Muscle of arm (tissue), 14 donors: ENCODE measurements at places on chromosomes 2 and 18. TPM values are rescaled to one million over a fixed set of nuclear protein-coding genes. Genes with fewer than 3 reads are reported as not detected.

DNA sequence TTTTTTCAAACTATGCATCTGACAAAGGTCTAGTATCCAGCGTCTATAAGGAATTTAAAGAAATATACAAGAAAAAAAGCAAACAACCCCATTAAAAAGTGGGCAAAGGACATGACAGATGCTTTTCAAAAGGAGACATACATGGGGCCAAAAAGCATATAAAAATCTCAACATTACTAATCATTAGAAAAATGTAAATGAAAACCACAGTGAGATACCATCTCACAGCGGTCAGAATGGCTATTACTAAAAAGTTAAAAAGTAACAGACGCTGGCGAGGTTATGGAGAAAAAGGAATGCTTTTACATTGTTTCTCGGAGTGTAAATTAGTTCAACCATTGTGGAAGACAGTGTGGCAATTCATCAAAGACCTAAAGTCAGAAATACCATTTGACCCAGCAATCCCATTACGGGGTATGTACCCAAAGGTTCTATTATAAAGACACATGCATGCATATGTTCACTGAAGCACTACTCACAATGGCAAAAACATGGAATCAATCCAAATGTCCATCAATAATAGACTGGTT, 643.1 kb upstream of the LRRTM1 start:
- DNase-seq: no peak

- no peak for DNase-seq
These were observed 2.7 kb upstream of the HSBP1L1 start for GRCh38 chr18:79961527-79962291.

Gene DLGAP1
- 2.5 TPM for polyA plus RNA-seq

Gene GCKR
- 0.08 TPM for polyA plus RNA-seq

- peak; percentile 95 for DNase-seq
These were observed at the start of gene USP14 for GRCh38 chr18:158128-159036. USP14 (plus strand) TSS chr18:158557; CDS start chr18:158699, 142 bp downstream.

- DNase-seq: no peak
These were observed 24.0 kb downstream of the ARMC9 start for GRCh38 chr2:231222318-231223000.
